ENCODE measurements at places on chromosomes 2 and 18.

DNA sequence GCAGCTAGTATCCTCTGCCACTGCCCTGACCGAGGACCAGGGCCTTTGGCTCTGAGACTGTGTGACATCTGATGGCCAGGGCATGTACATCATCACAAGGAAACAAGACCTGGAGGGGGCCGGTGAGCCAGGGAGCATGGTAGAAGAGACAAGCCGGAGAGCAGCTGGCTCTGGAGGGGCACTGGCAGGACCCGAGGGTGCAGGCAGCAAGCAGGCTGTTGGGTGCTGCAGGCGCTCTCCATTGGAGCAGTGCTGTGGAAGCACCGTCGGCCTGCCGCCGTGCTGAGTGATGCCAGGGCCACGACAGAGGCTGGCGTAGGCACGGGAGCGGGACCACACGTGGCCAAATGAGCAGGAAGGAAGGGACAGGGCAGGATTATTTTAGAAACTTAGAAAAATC is 335.2 kb downstream of the GBX2 start:
- DNase-seq, result no peak

DNA sequence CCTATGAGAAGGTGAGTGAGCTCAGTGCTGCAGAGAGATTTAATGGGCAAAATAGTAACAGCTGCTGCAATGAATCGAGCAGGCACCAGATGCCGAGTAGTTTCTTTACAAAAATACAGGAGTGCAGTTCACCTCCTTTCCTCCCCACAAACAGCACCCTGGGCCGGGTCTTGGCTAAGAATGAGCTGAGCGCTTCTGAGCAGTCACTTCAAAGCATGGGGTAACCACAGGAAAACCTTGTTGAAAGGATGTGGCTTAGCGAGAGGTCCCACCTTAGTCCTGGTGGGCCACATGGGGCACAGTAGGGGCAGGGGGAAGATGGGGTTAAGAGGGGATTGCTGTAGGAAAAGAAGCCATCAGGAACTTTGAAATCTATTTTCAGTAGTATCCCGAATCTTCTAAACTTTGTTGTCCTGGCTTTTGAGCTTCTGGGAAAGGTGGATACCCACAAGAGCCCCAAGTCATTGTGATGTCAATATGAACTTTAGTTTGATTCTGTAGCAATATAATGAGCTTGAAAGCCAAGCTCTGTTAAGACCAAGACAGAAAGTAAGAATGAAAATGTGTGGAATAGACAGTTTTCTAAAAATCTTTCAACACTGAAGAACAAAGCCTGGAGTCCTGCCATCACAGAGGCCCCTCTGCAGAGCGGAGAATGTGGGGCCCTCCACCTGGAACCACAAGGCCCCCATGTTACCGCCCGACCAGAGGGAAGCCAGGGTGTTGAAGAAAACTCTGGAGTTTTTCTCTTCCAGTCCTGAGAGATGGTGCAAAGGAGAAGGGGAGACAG is 101.0 kb upstream of the ZNF236 start:
- peak; percentile 39 for DNase-seq

- no peak for DNase-seq
Measured at GRCh38 chr2:241000831-241001321, 2.5 kb downstream of the SNED1 start.

- no peak for DNase-seq
Measured at GRCh38 chr2:170812710-170813600, 3.7 kb upstream of the GAD1 start.

GRCh38 chr2:186100636-186101035 is 362.0 kb downstream of the FSIP2 start:
- no peak for DNase-seq

GRCh38 chr2:27177441-27178351 is 28.9 kb downstream of the TCF23 start:
- no peak for DNase-seq

DNA sequence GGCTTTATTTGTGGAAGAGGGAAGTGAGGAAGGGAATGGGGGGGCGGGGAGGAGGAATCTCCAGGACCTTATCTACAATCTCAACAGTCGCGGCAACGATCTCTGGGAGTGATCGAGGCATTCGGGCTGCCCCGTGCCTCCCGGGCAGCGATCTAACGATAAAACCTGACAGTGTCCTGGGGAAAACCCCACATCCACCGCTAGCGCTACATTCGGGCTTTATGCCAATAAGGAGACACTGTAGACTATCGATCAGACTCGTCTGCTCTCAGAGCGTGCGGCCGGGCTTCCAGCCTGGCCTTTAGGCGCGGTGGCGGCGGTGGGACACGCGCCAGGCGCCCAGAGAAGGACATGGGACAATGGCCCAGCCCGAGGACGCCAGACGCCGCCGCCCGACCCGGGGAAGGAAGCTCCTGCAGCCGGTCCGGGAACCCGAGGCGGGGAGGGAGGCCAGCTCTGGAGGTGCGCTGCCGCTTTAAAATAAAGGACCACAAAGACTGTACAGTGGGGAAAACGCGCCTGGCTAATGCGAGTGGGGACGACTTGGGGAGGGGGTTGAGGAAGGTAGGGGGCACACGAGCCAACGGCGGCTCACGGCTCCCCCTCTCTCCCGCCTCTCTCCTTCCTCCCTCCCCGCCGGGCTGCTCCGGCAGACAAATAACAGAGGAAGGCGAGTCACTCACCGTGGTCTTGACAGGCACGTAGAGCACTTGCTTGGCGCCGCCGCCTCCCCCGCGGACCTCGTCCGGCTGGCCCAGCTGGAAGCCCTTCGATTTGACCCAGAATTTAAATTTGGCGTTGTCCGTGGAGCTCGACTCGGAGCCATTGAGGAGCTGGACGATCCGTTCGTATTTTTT is 2.2 kb downstream of the NOL4 start:
- DNase-seq, result no peak

- no peak for DNase-seq
Measured at GRCh38 chr2:133247631-133248030, 320.6 kb downstream of the NCKAP5 start.

Data from activated CD4-positive, CD25-positive, alpha-beta regulatory T cell (primary cell).